ENCODE measurements at places on chromosomes 7 and 10.

DNA sequence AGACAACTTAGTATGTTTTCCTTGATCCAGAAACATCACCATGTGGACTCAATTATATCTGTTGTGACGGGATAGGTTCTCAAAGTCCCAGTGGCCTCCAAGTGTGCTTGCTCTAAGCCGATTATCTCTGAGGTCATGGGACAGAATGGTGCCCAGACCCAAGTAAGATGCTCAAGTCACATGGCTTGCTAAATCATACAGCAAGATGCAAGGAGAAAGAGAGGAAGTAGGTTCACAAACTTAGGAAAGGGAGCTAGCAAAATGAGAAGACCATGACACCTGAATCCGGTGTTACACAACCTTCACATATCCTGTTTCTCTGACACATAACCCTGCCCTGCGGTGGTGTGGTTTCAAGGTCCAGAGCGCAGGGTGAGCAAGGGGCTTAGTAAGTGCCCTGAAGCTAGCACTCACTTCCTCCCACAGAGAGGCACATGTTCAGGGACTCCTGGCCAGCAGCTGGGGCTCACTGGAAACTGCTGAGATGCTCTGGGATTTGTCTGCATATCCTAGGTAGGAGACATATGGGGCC is 590.9 kb upstream of the ANKRD30A start:
- no peak for DNase-seq

DNA sequence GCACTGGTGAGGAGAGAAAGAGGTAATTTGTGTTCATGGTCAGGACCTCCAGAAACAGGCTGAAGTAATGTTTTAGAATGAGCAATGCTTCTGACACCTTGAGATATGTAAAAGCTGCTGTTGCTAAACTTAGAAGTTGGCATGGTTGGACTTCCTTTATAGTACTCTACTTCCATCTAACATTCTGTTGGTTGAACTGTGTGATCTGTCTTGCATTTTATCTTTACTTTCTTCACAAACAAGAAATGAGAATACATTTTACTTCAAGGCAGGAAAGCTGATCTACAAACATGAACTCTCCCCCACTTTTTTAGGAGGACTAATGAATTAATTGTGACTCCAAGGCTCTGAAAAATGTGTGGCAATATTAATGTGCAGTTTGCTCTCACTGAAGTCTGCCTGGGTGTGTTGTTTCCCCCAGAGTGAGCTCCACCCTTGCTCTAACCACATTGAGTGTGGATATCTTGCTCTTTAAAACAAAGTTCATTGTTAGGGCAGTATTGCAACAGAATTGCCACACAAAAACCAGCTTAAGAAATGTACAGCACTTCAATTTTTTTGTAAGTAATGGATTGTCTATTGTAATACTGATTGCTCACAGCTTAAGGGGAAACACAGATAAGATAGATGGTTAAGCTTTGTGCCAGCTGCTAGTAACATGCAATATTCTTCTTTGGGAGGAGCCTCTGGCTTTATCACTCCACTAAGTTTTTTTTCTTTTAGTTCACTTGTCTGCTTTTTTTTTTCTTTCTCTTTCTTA is 69.0 kb downstream of the ADD3 start:
- no peak for DNase-seq

DNA sequence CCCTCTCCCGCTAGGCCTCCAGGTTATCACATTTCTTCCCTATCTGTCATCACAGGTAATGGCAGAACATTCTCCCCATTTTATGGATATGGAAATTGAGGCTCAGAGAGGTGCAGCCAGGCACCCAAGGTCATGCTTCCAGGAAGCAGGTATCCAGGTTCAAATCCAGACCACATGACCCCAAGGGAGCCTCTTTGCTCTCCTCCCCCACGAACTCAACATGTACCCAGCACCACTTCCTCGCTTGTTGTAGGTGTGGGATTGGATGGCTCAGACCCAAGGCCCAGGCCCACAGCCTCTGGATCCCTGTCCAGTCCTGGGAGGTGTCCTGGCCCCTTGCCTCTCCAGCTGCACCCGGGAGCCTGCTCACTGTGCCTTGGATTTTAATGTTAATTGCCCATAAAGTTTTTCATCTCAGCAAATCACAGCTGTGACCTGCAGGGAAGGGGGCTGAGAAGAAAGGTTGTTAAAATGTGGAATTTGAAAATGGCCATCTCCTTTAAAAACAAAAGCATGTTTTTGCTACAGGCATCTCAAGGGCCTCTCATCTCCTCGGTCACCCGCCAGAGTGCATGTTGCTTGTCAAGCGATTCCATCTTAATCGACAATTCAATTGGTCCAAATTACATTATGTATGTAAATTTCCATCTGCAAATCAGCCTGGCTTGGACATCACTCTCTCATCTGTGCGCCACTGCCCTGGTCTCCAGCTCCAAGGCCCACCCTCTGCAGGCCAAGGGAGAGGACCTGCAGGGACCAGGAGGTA is 205.4 kb upstream of the ZMIZ1 start:
- no peak for DNase-seq

GRCh38 chr7:47330561-47331178 is 251.2 kb downstream of the TNS3 start:
- no peak for DNase-seq

DNA sequence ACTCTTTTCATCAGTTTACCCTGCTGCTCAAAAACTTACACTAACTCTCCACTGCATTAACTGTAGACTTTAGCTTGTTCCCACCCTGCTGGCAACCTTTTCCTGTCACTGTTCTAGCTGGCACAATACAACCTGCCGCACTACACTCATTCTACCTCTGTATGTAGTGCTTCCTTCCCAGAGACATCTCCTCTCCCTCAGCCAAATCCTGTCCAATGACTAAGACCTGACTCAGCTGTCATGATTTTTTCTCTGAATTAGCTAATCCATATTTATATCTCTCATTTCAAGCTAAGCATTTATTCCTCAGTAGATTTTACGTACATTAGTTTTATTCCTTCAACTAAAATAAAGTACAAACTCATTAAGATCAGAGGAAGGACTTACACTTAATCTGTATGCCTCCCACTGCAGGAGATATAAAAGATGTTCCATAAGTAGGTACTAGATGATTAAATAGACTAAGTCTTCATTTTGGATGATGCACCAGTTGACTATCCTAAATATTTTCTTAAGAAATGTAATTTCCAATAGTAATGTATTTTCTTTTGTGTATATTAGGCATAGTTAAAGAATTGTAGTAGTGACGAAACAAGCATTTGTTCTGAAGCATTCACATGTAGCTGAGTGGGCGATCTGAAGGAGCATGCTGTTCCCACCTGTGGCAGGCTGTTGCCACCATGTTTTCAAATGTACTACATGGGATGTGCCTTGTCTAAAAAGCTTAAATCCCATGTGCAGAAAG is 189.1 kb downstream of the SKAP2 start:
- no peak for DNase-seq

DNA sequence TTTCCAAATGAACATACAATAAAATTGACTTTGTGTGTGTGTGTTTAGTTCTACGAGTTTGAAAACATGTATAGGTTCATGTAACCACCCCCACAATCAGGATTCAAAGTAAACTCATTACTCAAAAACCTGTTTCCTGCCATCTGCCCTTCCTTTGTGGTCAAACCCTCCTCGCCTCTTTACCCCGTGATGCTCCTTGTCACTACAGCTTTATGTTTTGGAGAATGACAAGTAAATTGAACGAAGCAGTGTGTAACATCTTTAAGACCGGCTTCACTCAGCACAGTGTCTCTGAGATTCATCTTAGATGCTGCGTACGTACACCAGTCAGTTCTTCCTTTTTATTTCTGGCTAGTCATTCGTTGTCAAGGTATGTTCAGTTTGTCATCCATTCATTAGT is 54.6 kb upstream of the MKI67 start:
- DNase-seq: no peak

GRCh38 chr10:35636956-35637355 is 5.1 kb downstream of the FZD8 start:
- no peak for DNase-seq

DNA sequence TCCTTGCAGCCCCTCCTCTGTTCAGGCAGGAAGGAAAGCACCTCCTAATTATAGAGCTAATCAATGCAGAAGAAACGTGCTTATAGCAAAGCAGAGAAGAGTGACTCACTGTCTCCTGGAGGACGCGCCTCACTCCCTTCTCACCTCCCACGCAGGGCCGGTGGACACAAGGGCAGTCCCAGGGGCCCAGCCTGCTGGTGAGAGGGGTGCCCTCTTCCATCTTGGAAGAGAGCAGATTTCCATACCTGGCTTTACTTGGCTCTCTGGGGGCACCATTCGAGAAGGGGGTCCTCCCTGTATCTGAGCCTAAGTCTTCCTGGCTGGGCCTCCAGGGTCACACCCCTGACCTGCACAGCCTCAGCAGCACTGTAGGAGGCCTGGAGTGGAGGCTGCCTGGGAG is 55.8 kb downstream of the RASGEF1A start:
- DNase-seq: no peak

GRCh38 chr7:113774182-113774807 is 144.5 kb downstream of the PPP1R3A start:
- DNase-seq: no peak

- no peak for DNase-seq
Measured at GRCh38 chr7:82740246-82740848, 296.8 kb upstream of the CACNA2D1 start.

GRCh38 chr7:144468990-144469732 is 65.7 kb upstream of the NOBOX start:
- DNase-seq: no peak

DNA sequence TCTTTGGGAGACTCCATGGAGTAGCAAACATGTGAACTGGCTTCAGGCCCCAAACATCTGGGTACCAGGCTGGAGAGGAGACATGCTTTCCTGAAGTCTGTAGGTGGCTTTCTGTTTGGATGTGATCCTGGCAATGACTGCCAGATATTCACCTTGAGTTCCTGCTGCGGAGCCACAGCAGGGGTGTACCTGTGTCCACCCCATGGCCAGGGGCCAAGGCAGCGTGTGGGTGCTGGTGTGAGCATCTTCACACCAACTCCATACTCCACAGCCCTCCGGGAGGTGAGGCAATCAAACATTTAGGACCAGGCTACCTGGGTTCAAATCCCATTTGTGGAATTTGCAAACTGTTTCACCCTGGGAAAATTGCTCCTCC is 113.0 kb downstream of the ADCY1 start:
- DNase-seq: no peak

DNA sequence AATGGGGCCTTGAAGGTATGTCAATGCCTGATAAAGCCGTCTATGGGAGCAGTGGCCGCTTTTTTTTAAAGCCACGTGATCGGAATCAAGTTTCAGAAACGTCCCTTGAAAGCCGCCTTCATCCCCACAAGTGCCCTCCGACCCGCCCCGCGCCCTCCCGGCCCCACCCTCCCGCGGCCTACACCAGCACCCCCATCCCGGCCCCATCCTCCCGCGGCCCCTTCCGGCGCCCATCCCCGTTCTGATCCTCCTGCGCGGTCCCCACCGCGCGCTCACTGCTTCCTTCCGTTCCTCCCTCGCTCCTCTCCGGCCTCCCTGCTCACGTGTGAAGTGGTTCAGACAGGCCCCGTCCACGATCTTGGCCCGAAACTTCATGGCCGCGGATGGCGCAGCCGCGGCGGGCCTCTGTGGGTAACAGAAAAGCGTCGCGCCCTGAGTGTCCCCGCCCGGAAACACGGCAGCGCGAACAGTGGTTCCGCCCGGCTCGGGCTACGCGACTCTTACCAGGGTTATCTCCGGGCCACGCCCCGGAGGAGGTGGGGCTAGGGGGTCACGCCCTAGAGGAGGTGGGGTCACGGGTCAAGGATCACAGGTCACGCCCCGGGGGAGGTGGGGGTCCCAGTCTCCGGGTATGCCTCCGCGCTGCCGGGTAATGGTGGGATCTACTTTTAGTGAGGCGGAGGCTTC is at the start of gene HUS1:
Gene HUS1 (minus strand): TSS at position 471 of the 687 bp plus-strand sequence. CDS start 96 bp downstream, at position 375.
- peak; percentile 88 for DNase-seq

- no peak for DNase-seq
Measured at GRCh38 chr10:117747636-117748035, 205.1 kb downstream of the EMX2 start.

DNA sequence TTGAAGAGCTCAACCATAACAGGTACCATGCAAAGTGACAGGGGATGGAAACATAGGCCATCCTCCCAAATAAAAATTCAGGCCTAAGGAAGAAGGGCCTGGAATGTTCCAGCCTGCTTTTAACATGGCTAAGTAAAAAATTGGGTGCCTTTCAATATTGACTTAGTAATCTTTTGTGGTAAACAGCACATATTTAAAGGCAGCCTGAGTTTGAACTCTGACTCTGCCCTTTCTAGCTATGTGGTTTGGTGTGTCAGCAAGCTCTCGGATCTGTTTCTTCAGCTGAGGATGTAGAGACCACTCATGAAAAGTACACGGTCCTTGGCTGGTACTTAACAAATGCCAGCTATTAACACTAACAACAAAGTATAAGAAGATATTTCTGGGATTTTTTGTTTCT is 191.8 kb upstream of the CDCA7L start:
- no peak for DNase-seq

GRCh38 chr10:21860718-21861117 is 142.8 kb downstream of the DNAJC1 start:
- no peak for DNase-seq

DNA sequence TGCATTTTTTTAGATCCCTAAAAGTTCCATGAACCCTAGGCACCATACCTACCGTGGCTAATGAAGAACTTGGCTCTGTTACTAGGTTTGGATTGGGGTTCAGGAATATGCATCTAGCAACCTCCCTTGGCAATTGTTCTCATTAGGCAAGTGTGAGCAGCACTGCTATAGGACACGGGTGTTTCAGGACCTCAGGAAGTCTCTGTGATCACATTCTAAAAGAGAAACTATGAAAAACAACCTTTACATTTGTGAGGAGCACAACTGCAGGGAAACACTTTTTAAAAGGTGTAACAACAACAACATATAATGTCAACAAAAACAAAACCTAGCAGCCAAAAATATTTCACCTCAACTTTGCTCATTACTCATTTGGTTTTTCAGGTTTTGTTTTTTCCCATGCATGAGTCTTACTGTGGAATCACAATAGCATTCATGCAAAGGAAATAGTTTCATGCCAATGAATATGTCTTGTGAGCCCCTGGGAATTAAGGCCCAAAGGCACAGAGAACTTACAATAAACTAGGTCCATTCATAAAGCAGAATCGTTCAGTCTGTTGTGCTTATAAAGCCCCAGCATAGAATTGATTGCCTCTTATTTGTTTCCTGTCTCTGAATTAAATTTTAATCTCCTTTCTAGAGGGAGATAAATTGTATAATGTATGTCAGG is 255.7 kb upstream of the DGKB start:
- DNase-seq: no peak

- DNase-seq: no peak
Measured at GRCh38 chr10:113515601-113516000, 37.3 kb upstream of the HABP2 start.

- DNase-seq: peak; percentile 30
Measured at GRCh38 chr10:80187465-80188409, 17.6 kb downstream of the ANXA11 start.

GRCh38 chr7:116562529-116563121 is 37.8 kb downstream of the CAV1 start:
- no peak for DNase-seq

GRCh38 chr7:82250598-82250997 is 193.0 kb downstream of the CACNA2D1 start:
- DNase-seq: no peak

DNA sequence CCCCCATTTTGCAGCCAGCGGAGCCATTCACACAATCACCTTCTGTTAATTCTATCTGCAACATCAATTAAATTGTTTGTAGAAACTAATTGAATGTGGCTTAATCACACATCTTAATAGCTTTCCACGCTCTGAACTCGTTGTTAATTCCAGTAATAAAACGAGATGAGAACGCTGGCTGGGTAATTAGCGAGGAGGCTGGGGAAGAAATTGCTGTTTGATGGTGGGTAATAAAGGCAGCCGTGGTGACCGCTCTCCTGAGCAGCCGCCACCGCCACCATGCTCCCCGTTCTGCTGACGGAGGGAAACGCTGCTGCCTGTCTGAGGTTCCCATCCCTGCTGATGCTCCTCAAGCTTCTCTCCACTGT is 36.3 kb downstream of the GBX1 start:
- DNase-seq: no peak

All from stimulated activated CD4-positive, alpha-beta T cell treated with anti-CD3 and anti-CD28 coated beads, TNF-alpha, amount 100 ng/mL, for 48 hours (primary cell).